IMR-90 (cell line): ENCODE measurements at places on chromosomes 2 and 18.
A peak's percentile ranks its signal among the peaks of the same experiment; 100 is the strongest.

DNA sequence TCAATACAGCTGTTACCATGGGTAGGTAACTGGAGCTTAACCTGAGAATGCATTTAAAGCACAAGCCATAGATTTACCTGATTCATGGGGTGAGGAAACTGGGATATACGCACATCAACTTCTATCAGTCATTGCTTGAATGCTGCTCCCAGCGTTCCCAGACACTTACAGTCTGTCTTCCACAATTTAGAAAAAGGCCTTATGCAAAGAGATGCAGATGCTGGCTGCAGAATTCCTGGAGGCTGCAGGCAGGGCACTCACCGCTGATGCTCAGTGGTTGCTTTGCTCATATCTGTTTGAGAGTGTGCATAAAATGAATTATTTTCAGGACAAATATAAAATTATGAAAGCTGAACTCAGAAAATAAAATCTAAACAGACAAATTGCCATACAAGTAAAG, 950.7 kb upstream of the PIK3C3 start:
- no peak overlapping the region for H3K27ac ChIP-seq
- no peak for DNase-seq
- no peaks in the 10 kb centered on the region for H3K4me1 ChIP-seq

DNA sequence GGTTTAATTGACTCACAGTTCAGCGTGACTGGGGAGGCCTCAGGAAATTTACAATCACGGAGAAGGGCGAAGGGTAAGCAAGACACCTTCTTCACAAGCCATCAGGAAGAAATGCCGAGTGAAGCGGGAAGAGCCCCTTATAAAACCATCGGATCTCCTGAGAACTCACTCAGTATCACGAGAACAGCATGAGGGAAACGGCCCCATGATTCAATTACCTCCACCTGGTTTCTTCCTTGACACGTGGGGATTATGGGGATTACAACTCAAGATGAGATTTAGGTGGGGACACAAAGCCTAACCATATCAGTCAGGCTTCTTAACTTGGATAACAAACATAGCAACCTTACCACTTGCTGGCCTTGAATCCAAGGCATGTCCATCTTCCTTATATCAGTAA, 289.0 kb upstream of the STON1 start:
- H3K4me3 ChIP-seq: no peak overlapping the region
- no peaks in the 10 kb centered on the region for H3K27me3 ChIP-seq
- H3K36me3 ChIP-seq: no peaks in the 10 kb centered on the region
- peaks cover 2% of the 10 kb centered on the region; the same call in 1 of the 2 replicates for H3K4me1 ChIP-seq

- peaks cover 4% of the 10 kb centered on the region; the same call in 1 of the 2 replicates for H3K36me3 ChIP-seq
- no peaks in the 10 kb centered on the region; the same call in 1 of the 2 replicates for H3K4me1 ChIP-seq
- no peak for DNase-seq
- H3K4me3 ChIP-seq: no peak overlapping the region
- H3K27ac ChIP-seq: no peak overlapping the region
These were observed 127.0 kb upstream of the FZD5 start for GRCh38 chr2:207896525-207897285.

GRCh38 chr18:61199171-61199848, 133.9 kb upstream of the CDH20 start:
- no peak overlapping the region for H3K4me3 ChIP-seq
- no peak overlapping the region for H3K27ac ChIP-seq
- H3K4me1 ChIP-seq: no peaks in the 10 kb centered on the region
- no peaks in the 10 kb centered on the region for H3K27me3 ChIP-seq
- no peak for DNase-seq

GRCh38 chr18:79668203-79668602, 11.4 kb upstream of the CTDP1 start:
- no peaks in the 10 kb centered on the region; the same call in 1 of the 2 replicates for H3K27me3 ChIP-seq
- no peaks in the 10 kb centered on the region for H3K36me3 ChIP-seq
- H3K27ac ChIP-seq: no peak overlapping the region
- DNase-seq: no peak

- H3K27ac ChIP-seq: no peak overlapping the region
- DNase-seq: peak; percentile 52
- H3K4me1 ChIP-seq: 0 out of 2 replicates have a peak, but pooled peaks cover 2% of the 10 kb centered on the region
- H3K27me3 ChIP-seq: no peaks in the 10 kb centered on the region
- H3K4me3 ChIP-seq: no peak overlapping the region
These were observed 472.7 kb upstream of the TRIB2 start for GRCh38 chr2:12244070-12244469.

- no peak overlapping the region for H3K27ac ChIP-seq
- no peaks in the 10 kb centered on the region for H3K36me3 ChIP-seq
- H3K4me1 ChIP-seq: no peaks in the 10 kb centered on the region
These were observed 50.5 kb upstream of the DLX2 start for GRCh38 chr2:172153156-172153555.

DNA sequence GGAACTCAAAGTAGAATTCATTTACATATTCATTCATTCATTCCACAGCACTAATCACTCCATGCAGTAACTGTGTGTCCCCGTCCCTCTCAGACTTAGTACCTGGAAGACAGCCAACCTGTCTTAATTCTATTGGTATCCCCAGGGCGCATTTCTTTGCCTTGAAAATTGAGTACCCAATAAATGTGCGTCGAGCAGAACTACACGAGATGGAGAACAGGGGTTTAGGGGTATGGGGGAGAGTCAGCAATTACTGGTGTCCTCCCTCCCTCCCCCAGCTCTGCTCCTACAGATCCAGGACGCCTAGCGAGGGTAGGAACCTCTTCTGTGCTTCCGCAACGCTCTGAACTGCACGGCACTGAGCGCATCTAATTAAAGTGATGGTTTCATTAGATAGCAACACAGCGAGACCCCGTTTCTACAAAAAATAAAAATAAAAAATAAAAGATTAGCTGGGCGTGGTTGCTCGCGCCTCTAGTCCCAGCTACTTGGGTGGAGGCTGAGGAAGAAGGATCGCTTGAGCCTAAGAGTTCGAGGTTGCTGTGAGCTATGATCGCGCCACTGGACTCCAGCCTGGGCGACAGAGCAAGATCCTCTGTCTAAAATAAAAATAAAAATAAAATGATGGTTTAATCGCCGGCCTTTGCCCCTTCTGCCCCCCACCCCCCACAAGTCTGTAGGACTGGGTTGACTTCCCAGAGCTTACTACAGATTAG, 614 bp upstream of the FKBP1B start:
- H3K4me1 ChIP-seq: no peaks in the 10 kb centered on the region
- H3K4me3 ChIP-seq: peak overlapping the region; percentile 84
- H3K36me3 ChIP-seq: no peaks in the 10 kb centered on the region
- no peak for DNase-seq
- H3K27me3 ChIP-seq: no peaks in the 10 kb centered on the region
- no peak overlapping the region for H3K27ac ChIP-seq

GRCh38 chr2:180450841-180451240, 443.7 kb upstream of the CWC22 start:
- H3K27ac ChIP-seq: no peak overlapping the region
- no peak for DNase-seq
- no peak overlapping the region for H3K4me3 ChIP-seq
- H3K27me3 ChIP-seq: no peaks in the 10 kb centered on the region
- H3K36me3 ChIP-seq: no peaks in the 10 kb centered on the region

DNA sequence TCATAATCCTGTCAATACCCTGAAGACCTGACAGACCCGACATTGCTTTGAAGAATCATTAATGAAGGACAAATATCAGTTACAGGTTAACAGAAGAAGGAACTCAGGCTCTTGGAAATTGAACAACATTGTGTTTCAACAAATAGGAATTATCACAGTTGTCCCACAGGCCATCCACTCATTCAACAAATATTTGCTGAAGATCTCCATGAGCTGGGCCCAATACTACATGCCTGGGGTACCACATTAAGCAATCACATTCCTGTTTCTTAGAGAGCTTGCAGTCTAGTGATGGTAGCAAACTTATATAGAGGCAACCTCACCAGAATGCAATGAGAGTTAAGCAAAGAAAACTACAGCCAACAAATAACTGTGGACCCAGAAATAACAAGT, 671.6 kb upstream of the ACVR2A start:
- no peaks in the 10 kb centered on the region for H3K36me3 ChIP-seq
- H3K27ac ChIP-seq: no peak overlapping the region
- H3K27me3 ChIP-seq: no peaks in the 10 kb centered on the region
- no peaks in the 10 kb centered on the region for H3K4me1 ChIP-seq

DNA sequence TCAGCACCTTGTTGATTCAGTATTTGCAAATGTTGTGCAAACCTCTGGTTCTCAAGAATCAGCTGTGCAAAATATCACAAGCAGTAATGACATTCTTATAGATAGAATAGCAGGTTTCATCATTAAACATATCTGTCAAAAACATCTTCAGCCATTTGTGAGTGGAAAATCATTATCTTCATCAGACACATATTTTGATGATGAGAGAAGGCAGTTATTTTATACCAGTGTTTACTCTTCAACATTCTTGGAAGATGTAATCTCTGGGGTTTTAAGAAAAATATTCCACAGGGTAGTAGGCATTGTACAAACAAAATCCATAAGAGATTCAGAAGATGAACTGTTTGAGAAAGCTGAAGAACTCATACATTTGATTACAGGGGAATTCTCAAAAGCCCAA, 64.3 kb downstream of the FSIP2 start:
- no peak overlapping the region for H3K27ac ChIP-seq
- H3K27me3 ChIP-seq: no peaks in the 10 kb centered on the region
- no peak overlapping the region for H3K4me3 ChIP-seq
- H3K4me1 ChIP-seq: no peaks in the 10 kb centered on the region

- H3K27ac ChIP-seq: no peak overlapping the region
- no peak for DNase-seq
- peaks cover 31% of the 10 kb centered on the region for H3K36me3 ChIP-seq
- H3K4me1 ChIP-seq: no peaks in the 10 kb centered on the region
- H3K4me3 ChIP-seq: no peak overlapping the region
- H3K27me3 ChIP-seq: no peaks in the 10 kb centered on the region
These were observed 41.1 kb downstream of the PLEKHB2 start for GRCh38 chr2:131146231-131146630.

DNA sequence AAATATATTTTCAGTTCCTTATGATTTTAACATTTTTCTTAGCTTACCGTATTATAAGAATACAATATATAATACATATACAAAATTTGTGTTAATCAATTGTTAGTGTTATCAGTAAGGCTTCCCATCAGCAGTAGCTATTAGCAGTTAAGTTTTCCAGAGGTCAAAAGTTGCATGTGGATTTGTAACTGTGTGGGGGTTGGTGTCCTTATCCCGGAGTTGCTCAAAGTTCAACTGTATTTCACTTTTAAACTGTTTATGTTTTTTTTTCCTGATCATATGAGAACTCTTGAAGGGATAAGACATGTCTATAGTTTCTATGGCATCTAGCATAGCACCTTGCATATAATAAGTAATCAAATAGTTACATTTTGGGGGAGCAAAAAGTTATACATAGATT, 11.9 kb upstream of the MFSD6 start:
- H3K27me3 ChIP-seq: peaks cover 11% of the 10 kb centered on the region
- no peaks in the 10 kb centered on the region for H3K4me1 ChIP-seq
- H3K36me3 ChIP-seq: no peaks in the 10 kb centered on the region
- no peak for DNase-seq
- H3K27ac ChIP-seq: no peak overlapping the region
- no peak overlapping the region for H3K4me3 ChIP-seq

- H3K27ac ChIP-seq: no peak overlapping the region
- no peaks in the 10 kb centered on the region for H3K36me3 ChIP-seq
- no peaks in the 10 kb centered on the region for H3K4me1 ChIP-seq
- no peaks in the 10 kb centered on the region for H3K27me3 ChIP-seq
These were observed 137.9 kb upstream of the VRK2 start for GRCh38 chr2:57908736-57909161.

GRCh38 chr2:11997142-11997541, 250.7 kb downstream of the LPIN1 start:
- H3K36me3 ChIP-seq: no peaks in the 10 kb centered on the region
- no peak overlapping the region for H3K27ac ChIP-seq
- H3K4me3 ChIP-seq: no peak overlapping the region
- H3K4me1 ChIP-seq: peaks cover 5% of the 10 kb centered on the region
- H3K27me3 ChIP-seq: no peaks in the 10 kb centered on the region

DNA sequence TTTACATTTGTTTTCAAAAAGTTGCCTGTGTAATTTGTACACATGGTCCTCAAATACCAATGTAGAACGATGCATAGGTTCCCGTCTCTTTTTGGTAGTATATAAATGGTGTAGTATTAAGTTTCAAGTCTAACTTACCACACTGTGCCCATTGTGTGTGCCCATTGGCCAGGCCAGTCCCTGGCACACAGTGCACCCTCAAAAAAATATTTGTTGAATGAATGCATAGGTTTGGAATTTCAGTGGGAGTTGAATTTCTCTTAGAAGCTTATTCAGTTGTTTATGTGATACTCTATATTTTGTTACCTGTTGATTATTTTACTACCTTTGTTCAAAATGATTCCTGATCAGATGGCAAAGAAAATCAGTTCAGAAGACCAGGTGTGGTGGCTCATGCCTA, 30.1 kb downstream of the IDH1 start:
- no peaks in the 10 kb centered on the region for H3K36me3 ChIP-seq
- no peaks in the 10 kb centered on the region for H3K4me1 ChIP-seq
- H3K27ac ChIP-seq: no peak overlapping the region
- H3K4me3 ChIP-seq: no peak overlapping the region

DNA sequence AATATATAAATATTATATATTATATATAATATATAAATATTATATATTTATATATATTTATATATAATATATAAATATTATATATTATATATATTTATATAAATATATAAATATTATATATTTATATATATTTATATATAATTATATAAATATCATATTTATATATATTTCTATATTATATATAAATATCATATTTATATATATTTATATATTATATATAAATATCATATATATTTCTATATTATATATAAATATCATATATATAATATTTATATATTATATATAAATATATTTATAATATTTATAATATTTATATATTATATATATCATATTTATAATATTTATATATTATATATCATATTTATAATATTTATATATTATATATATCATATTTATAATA, 321.4 kb downstream of the CDH2 start:
- DNase-seq: no peak
- H3K27ac ChIP-seq: no peak overlapping the region
- H3K4me3 ChIP-seq: no peak overlapping the region
- no peaks in the 10 kb centered on the region for H3K36me3 ChIP-seq
- no peaks in the 10 kb centered on the region for H3K4me1 ChIP-seq

GRCh38 chr2:79721966-79722365, 209.1 kb downstream of the CTNNA2 start:
- no peaks in the 10 kb centered on the region for H3K36me3 ChIP-seq
- H3K27me3 ChIP-seq: no peaks in the 10 kb centered on the region
- no peak overlapping the region; the same call in 1 of the 2 replicates for H3K27ac ChIP-seq
- DNase-seq: peak; percentile 67

DNA sequence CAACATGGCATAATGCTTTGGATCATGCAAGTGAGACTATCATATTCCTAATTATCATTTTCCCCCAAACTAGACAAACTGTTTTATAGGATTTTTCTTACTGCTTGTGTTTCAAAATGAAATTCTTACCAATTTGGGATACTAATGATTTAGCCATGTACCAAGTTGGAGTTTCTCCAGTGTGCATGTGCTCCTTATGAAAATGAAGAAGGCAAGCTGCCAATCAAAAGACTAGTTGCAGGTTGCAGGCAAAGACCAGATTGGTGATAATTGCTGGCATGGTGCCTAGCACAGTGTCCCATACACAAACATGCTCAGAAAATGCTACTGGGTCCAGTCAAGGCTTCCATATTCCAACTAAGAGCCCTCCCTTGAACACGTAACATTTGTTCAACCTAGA, 771.8 kb upstream of the FANCL start:
- no peaks in the 10 kb centered on the region for H3K27me3 ChIP-seq
- no peaks in the 10 kb centered on the region for H3K36me3 ChIP-seq
- DNase-seq: no peak
- H3K27ac ChIP-seq: no peak overlapping the region

- no peaks in the 10 kb centered on the region for H3K27me3 ChIP-seq
- no peak overlapping the region for H3K27ac ChIP-seq
- no peak overlapping the region for H3K4me3 ChIP-seq
- no peak for DNase-seq
- H3K36me3 ChIP-seq: peaks cover 8% of the 10 kb centered on the region
These were observed 111.9 kb downstream of the HAUS1 start for GRCh38 chr18:46215902-46216723.
